ENCODE measurements at places on chromosomes 7 and 10. TPM values are rescaled to one million over a fixed set of nuclear protein-coding genes. Genes with fewer than 3 reads are reported as not detected.

TMEM229A gene
- total RNA-seq: not detected

SUN3 gene
- total RNA-seq: not detected

CASP2 gene
- 9.3 TPM for total RNA-seq

GJD4 gene
- total RNA-seq: not detected

EPDR1 gene
- 6.0 TPM for total RNA-seq

IDI2 gene
- total RNA-seq: not detected

NET1 gene
- 16.9 TPM for total RNA-seq

FAM24A gene
- total RNA-seq: not detected

HPS1 gene
- total RNA-seq: 29.0 TPM

MICALL2 gene
- total RNA-seq: 18.1 TPM

SPDYE1 gene
- total RNA-seq: under 0.01 TPM

ALOX5 gene
- total RNA-seq: under 0.01 TPM

EBLN1 gene
- total RNA-seq: not detected

EPHA1 gene
- total RNA-seq: 0.09 TPM

NRG3 gene
- total RNA-seq: not detected

FAM24B gene
- 10.7 TPM for total RNA-seq

C10orf71 gene
- not detected for total RNA-seq

ANKRD7 gene
- total RNA-seq: 1.6 TPM

DRGX gene
- not detected for total RNA-seq

LRRD1 gene
- not detected for total RNA-seq

TPK1 gene
- 4.0 TPM for total RNA-seq

CCSER2 gene
- total RNA-seq: 19.4 TPM

DPYSL4 gene
- total RNA-seq: 2.7 TPM

HOXA2 gene
- 0.43 TPM for total RNA-seq

LIPM gene
- not detected for total RNA-seq

HGF gene
- 59.0 TPM for total RNA-seq

ADAM22 gene
- 0.47 TPM for total RNA-seq

FZD1 gene
- 22.9 TPM for total RNA-seq
